ENCODE measurements at places on chromosomes 13 and 19. TPM values are rescaled to one million over a fixed set of nuclear protein-coding genes. Genes with fewer than 3 reads are reported as not detected.

GRCh38 chr13:75621147-75621546 is 15.0 kb upstream of the LMO7 start:
- DNase-seq = no peak

DNA sequence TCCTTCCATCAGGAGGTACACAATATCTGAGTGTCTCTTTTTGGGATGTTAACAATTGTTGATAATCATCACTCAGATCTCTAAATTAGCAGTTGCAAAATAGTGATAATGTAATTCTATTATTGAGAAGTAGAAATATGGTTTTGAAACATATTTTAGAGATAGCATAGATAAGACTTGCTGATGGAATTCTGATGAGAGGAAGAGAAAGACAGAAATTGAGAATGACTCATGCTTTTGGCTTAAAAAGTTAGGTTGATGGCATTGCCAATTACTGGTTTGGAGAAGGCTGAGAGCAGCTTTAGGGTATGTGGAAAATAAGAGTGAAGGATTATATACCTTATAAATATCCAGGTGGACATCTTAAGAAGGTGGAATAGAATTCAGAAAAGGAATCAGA is 106.4 kb upstream of the EDNRB start:
- no peak for DNase-seq

SLC10A2 gene
- not detected for total RNA-seq

MRPL4 gene
- total RNA-seq = 41.8 TPM

UBXN6 gene
- total RNA-seq = 80.9 TPM

DNA sequence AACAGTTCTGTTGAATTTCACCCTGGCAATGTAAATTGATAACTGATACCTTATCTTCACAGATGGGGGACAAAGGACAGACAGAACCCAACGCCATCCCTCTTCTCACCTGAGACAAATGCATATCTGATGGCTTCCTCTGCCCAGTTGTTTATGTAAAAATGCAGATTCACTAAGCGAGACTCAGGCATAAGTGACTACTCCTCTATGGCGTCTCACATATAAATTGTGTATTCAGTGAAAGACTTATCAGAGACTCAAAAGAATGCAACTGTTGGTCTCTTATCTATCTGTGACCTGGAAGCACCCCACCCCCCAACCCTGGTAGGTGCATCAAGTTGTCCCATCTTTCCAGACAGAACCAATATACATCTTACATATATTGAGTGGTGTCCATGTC is 13.3 kb upstream of the CALM3 start:
- no peak for DNase-seq

ETFB gene
- total RNA-seq = 61.4 TPM

GRCh38 chr13:34217343-34218025 is 399.5 kb downstream of the RFC3 start:
- no peak for DNase-seq

CFAP97D2 gene
- total RNA-seq = 4.5 TPM

DNA sequence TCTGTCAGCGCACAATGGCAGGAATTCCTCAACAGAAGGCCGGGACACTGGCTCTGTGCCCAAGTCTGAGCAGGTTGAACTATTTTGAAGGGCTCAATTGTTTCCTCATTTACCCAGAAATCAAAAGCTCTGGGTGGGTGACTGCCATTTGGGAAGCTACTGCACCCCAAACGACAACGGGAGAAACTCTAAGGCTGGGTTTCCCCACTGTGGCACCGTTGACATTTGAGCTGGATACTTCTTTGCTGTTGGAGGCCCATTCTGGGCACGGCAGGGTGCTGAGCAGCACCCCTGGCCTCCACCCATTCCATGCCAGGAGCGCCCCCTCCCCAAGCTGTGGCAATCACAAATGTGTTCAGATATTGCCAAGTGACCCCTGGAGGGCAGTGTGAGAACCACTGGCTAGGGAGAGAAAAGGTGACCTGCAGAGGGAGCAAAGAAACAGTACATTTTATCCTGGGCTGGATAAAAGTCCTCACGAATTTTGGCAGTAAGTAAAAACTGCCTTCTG is 62.5 kb downstream of the RFX2 start:
- no peak for DNase-seq

- no peak for DNase-seq
Observed at GRCh38 chr19:53581871-53582279, 43.9 kb downstream of the ZNF331 start.

GRCh38 chr13:38879786-38880185 is 110.8 kb downstream of the STOML3 start:
- DNase-seq = no peak
